Thoracic aorta (tissue), 2 donors: ENCODE measurements at places on chromosomes 5 and 9. TPM values are rescaled to one million over a fixed set of nuclear protein-coding genes. Genes with fewer than 3 reads are reported as not detected.

The WDR38 gene
- not detected for total RNA-seq

DNA sequence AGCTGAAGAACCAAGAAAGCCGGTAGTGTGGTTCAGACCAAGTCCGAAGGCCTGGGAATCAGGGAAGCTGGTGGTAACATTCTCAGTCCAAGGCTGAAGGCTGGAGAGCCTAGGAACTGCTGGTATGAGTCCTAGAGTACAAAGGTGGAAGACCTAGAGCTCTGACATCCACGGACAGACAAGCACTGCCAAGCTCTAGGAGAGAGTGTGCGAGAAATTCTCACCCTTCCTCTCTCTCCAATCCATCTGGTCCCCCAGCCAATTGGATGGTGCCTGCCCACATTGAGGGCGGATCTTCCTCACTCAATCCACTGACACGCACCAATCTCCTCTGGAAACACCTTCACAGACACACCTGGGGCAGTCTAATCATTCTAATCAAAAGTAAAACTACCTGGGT is 19.7 kb upstream of the ADAMTS19 start:
- no peaks in the 10 kb centered on the region for H3K27me3 ChIP-seq
- H3K36me3 ChIP-seq: no peaks in the 10 kb centered on the region
- H3K27ac ChIP-seq: no peak overlapping the region
- no peak for DNase-seq

- DNase-seq: no peak
- H3K4me1 ChIP-seq: peaks cover 41% of the 10 kb centered on the region
- H3K27ac ChIP-seq: peak overlapping the region; percentile 25
- no peaks in the 10 kb centered on the region for H3K27me3 ChIP-seq
- no peak overlapping the region for H3K4me3 ChIP-seq
These were observed 53.3 kb upstream of the LHFPL2 start for GRCh38 chr5:78701795-78702410.

DNA sequence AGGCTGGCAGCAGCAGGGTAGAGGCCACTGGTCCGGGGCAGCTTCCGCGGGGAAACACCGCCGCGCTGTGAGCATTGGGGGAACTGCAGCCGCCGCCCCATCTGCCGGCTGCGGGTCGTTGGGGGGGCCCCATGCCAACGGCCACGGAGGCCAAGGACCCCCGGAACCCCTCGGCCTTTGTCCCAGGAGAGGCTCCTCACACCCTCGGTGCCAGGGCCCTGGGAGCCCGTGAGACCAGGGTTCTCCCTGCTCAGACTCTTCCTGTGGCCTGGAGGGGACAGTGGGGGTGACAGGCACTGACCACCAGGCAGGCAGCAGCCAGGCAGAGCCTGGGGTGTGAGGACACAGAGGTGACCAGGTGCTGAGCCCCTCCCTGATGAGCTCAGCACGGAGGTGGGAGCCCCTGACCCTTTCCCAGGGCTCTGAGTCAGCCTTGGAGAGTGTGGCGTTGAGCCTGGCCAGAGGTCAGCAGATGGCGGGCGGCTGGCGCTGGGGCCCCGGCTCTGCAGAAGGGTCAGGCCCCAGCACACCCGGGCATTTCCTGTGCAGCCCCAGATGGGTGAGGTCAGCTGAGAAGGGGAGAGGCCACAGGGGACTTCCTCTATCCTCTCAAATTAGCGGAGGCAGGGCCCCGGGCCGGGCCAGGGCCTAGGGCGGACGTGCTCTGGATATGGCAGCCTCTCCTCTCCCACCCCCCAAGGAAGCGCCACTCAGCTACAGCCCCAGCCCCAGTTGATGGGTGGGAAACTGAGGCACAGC is 17.9 kb upstream of the EGFL7 start:
- DNase-seq: peak; percentile 33
- peak overlapping the region; percentile 55 for H3K4me3 ChIP-seq
- no peaks in the 10 kb centered on the region for H3K27me3 ChIP-seq
- H3K4me1 ChIP-seq: peaks cover 9% of the 10 kb centered on the region
